ENCODE measurements at places on chromosomes 16 and 17.

DNA sequence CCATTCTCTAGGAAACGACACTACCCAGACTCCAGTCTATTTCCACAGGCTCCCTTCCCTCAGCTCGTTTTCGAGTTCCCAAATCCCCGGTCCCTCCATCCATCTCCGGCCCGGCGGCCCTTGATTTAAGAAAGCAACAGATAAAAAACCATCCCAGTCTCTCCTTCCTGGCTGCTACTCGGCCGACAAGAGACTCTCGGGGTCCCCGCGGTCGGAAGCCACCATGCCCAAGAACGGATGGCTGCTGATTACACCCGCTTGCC is 182 bp downstream of the RPL26 start:
- DNase-seq, result no peak

DNA sequence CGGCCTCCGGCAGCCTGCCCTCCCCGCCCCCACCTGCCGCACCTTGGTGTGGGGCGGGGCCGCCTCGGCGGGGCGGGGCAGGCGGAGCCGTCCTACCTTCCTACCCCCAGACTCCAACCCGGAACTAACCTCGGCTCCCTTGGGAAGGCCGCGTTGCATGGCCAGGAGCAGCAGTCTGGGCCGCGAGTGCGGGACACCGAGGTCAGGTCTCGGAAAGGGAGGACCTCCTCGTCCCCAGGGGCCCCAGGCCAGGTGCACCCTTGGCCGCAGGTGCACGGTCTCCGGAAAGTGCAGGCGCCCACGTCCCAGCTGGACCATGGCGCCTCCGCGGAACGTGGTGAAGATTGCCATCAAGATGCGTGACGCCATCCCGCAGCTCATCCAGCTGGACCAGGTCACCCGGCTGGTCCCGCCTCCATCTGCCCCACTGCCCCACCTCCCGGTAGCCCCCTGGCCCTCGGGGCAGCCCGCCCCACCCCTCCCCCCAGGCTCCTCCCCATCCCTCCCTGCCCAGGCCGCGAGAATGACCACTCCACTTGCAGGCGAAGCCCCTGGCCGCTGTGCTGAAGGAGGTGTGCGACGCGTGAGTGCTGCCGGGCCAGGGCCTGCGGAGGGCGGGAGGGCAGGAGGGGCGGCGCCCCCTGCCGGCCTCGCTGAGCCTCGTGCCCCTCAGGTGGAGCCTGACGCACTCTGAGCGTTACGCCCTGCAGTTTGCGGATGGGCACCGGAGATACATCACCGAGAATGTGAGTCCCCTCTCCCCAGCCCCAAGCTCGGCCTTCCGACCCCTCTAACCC is at the start of gene ELMO3:
Gene ELMO3, plus strand, starts transcription at position 121 of the 797 bp plus-strand sequence. Its CDS starts 196 bp downstream, at position 317.
- DNase-seq, result no peak

DNA sequence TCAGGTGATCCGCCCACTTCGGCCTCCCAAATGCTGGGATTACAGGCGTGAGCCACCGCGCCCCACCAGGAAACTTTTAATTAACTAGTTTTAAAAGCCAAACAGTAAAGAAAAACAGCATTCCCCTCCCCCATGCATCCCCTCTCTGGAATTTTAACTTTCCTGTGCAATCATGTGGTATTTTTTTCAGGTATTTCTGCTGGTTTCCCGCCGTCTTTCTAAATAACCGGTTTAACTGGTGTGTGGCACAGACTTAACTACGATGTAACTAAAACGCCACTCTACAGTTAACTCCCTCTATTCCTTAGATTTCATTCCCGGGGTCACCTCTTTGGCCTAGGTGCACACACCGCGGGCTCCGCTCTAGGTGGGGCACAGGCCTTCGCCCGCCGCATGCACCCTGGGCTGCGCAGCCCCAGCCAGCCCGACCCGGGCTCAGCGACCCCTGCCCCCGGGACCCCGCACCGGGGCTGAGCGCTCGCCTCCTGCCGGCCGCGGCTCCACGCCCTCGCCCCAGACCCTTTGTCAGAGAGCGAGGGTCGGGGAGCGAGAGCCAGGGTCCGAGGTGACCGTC is 15.1 kb upstream of the UTP6 start:
- DNase-seq, result no peak

- DNase-seq, result no peak
Observed at GRCh38 chr17:53794875-53795274, 27.9 kb upstream of the KIF2B start.

GRCh38 chr17:381516-381915 is 28.9 kb upstream of the RPH3AL start:
- DNase-seq, result no peak

DNA sequence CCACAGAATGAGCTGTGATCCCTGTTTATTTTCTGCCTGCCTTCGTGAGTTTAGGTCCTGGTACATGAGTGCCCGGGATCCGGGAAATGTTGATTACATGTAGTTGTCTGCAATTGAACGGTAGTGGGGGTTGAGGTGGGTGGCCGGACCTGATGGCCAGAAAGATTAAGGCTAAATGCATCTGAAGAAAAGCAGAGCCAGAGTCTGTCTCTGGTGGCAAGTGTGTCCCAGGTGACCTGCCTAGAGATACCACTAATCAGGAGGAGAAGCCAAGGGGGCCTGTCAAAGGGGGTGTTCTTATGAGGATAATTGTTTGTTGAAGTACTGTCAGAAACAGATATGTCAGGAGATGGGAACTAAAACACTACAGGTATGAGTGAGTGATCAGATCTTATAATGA is 154.0 kb upstream of the ASIC2 start:
- no peak for DNase-seq

DNA sequence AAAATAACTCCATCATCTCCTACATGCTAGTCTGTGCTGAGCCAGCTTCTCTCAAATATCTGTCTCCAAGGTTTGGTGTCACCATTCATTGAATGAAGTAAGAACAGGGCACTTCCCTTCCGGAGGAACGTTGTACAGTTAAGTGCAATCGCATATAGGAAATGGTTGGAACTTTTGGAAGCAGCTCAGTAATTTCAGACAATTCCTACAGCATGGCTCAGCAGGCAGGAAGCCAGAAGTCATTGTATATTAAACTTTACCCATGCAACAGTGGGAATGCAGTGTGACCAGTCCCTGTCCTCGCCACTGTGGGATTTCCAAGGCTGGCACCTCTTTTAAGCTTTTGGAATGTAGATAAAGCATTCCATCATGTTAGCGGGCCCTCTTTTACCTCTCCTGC is 51.1 kb upstream of the MYH2 start:
- DNase-seq, result no peak

GRCh38 chr16:51500306-51500705 is 349.2 kb upstream of the SALL1 start:
- no peak for DNase-seq

- no peak for DNase-seq
Observed at GRCh38 chr16:80082906-80083305, 457.9 kb upstream of the DYNLRB2 start.

- no peak for DNase-seq
Observed at GRCh38 chr16:3773663-3774062, 56.3 kb upstream of the TRAP1 start.

DNA sequence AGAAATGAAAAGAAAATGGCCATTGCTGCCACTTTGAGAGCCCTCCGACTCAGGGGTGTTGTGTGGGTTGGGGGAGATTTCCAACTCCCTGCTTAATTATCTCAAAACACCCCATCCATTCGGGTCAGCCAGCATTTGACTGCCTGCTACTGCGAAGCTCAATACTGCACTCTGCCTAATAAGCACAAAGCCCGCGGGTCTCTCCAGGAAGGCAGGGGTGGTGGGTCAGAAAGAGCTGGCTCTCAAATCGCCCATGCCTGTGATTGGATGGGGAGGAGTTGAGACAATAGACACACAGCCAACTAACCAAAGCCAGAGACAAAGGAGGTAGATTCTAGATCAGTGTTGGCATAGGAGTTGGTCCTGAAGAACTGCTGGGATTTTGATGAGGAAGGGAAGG is 2.3 kb upstream of the XAF1 start:
- DNase-seq, result peak; percentile 34

DNA sequence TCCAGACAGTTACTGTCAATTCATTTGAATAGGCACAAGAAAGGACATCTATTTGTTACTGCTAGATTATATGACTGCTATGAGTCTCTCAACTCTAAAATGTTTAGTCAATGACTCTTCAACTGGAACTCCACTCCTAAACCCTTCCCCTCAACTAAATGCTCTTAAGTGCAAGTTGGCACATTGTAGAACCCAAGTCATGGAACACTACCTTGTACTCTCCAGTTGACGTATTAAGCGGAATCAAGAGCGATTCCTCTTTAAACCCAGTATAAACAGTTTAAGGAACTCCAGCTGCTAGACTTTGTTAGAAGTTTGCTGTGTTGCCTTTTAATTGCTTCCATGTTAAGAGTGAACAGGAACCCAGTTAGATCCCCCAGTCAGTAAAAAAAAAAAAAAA is 44.6 kb downstream of the STH start:
- no peak for DNase-seq

- no peak for DNase-seq
Observed at GRCh38 chr16:5874899-5875298, 777.3 kb upstream of the EEF2KMT start.

DNA sequence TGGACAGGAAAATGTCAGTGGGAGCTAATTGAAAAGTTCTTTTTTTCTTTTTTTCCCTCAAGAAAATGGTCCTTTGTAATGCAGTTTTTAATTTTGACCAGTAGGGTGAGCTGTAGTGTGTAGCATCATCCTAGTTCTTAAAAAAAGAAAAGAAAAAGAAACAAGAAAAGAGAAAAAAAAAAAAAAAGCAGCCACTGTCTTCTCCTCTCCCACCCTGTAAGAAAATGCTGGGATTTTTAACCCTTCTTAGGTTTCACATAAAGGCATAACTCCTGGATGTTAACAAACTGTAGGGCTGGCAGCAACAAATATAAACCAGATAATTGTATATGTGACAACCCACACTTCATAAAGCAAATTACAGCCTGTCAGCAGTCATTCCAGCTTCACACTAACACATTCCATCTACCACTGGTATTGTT is 78.1 kb downstream of the SKAP1 start:
- no peak for DNase-seq

- no peak for DNase-seq
Observed at GRCh38 chr17:8598913-8599312, 31.6 kb downstream of the MYH10 start.

DNA sequence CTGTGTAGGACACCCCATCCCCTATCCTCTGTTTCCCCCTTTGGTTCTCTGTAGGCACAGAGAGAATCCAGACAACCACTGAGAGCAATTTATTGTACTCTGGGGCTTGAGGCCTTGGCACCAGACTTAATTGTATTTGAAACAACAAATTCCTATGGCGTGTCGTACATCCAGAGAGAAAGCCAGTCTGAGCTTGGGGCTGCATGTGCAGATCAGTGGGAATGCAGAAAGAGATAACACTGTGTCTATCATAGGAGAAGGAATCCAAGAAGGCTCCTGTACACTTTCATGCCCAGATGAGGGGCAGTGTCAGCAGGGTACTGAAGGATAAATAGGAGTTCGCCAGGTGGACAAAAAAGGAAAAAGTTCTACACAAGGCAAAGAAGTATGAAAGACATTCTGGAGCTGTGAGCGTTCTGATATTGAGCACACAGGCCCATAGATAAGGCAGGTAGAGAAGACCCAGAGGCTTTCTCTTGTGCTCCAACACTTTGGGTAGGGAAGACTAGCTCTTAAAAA is 22.0 kb upstream of the IL4R start:
- no peak for DNase-seq

GRCh38 chr16:58588406-58588805 is 41.2 kb downstream of the CNOT1 start:
- no peak for DNase-seq

DNA sequence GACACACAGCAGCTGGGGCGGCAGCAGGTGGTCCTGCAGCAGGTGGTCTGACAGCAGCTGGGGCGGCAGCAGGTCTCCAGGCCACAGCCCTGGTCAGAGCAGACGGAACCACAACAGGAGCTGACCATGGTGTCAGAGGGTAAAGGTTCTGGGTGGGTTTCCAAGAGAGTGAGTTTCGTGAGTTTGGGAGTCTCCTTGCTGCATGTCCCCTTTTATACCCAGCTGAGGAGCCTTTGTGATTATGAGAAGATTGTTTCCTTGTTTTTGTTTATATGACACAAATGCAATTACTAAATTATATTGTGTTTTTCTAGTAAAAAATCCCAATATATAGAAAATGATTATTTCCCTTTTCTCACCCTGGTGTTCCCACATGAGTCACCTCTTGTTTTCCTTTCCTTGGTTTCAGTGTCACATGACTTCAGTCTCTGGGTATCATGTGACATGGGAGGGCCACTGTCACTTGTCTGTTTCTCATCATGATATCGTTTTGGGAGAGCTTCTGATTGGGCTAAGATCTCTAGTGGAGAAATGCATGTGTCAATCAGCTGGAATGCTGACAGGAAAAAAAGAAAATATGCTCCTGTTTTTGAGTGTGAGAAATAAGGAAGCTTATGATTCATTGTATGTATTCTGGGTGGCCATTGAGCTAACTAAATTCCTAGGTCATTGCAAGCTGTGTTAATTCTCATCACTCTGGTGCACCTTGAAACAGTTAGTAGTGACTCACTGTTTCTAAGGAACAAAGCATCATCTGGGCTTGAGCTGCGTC is at the start of gene KRTAP4-6:
Gene KRTAP4-6, minus strand, starts transcription at position 185 of the 772 bp plus-strand sequence. Its CDS starts 57 bp downstream, at position 128.
- no peak for DNase-seq

- DNase-seq, result no peak
Observed at GRCh38 chr17:7856011-7856810, 1.1 kb downstream of the NAA38 start.

DNA sequence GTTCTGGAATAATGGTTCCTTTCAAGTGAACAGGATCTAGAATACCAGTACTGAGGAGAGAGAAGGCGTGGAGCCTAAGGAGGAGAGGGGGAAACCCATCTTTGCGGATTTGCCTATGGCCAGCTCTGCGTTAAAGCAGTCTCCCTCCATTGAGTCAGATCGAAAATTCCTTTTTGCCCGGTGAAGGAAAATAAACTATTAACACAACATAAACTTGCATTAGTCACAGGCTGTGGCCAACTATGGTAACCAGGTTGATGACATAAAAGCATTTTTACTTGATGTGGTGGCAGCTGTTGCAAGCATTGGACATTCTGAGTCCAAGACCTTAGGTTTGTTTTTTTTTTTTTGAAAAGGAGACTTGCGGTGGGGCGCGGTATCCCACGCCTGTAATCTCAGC is 8.9 kb downstream of the LDAF1 start:
- DNase-seq, result no peak

- no peak for DNase-seq
Observed at GRCh38 chr16:20884240-20884556, 16.0 kb downstream of the DCUN1D3 start.

DNA sequence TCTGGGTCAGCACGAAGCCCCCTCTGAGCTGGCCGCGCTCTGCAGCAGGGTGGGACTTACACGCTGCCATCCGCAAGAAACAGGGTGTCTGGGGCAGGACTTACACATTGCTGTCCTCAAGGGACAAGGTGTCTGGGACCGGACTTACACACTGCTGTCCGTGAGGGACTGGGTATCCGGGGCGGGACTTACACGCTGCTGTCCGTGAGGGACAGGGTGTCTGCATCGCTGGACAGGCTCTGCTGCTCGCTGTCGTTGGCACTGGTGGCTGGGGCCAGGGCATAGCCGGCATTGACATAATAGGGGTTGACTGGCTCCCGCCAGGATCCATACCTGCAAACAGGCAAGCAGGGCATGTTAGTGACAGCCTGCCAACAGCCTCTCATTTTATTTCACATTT is 31.4 kb downstream of the PDIA2 start:
- no peak for DNase-seq

GRCh38 chr16:58678716-58679115 is 5.9 kb downstream of the SLC38A7 start:
- DNase-seq, result no peak
